CD4-positive, alpha-beta T cell treated with Interferon gamma for 1 hour (primary cell): ENCODE measurements at places on chromosomes 5 and 9.

GRCh38 chr5:54360089-54360488, 49.7 kb upstream of the ARL15 start:
- no peak for DNase-seq

- no peak for DNase-seq
Measured at GRCh38 chr5:68744206-68744605, 349.6 kb upstream of the SLC30A5 start.

DNA sequence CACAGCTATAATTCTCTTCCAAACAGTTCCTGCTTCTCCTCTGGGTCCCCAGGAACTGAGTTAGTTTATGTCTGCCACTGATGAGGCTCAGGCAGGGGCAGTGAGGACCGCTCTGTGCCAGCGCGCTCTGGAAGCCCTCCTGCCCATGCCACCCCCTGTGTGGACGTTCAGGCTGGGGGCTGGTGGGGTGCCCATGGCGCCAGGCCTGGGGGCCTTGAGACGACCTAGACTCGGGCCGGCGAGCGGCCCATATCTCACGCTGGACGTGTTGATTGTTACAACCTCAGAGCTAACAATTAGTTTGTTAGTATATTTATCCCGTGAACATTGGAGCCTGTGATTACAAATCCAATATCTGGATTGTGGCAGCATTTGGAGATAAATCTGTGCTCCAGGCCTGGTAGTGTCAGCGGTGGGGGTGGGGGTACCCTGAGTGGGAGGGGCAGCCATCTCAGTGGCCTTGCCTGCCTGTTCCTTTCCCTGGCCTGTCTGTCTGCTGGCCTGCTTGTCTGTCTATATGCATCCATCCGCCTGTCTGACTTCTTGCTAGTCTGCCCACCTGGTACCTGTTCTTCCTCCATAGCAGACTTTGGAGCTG, 256.5 kb upstream of the MVB12B start:
- DNase-seq = no peak

DNA sequence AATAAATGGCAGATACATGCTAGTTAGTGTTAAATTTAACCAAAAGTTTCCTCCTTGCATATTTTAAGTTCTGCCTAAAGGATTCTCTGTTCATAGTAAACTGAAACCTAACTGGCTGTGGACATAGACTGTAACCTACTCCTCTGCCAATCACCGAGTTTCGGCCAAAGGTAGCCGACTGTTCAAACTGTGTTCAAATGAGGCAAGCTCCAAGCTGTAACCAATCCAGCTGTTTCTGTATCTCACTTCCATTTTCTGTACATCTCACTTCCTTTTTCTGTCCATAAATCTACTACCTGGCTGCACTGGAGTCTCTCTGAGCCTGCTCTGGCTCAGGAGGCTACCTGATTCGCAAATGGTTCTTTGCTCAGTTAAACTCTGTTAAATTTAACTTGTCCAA, 44.1 kb downstream of the KCNV2 start:
- no peak for DNase-seq

DNA sequence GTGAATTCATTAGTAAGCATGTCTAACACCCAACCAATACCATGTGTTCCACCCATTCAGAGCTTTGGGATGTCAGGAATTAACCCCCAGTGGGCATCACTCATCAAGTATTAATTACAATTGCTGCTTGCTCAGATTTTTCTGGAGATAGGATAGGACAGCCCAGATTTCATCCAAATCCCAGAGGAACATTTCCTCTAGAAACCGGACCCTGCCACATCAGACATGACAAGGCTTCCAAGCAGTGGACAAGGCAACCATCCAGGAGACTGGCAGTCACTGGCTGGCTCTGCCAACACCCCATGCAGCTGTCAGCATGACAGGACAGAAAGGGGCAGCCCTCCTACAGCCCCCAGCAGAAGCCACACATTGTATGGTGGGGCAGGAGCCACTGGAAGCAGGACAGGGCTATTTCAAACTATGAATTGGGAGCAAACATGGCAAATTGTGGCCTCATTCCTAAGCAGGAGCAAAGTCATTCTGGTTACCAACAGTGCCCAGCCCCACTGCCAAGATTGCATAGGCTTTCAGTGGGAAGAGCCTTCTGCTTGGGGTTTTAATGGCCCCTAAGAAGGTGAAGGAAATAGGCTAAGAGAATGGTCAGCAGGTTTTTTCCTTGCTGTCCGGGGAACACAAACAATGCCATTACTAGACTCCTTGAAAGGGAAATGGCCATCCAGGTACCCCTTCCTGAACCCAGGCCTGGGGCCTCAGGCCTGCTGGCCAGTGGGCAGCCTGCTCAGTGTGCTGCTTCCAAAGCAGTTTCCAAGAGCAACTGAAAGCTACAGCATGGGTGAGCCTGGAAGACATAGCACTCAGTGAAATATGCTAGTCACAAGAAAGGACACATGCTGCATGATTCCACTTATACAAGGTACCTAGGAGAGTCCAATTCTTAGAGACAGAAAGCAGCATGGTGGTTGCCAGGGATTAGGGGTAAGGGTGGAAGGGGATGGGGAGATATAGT, 294.7 kb upstream of the SLC30A5 start:
- DNase-seq = no peak

- DNase-seq = no peak
Measured at GRCh38 chr9:38656896-38657295, 36.5 kb upstream of the ANKRD18A start.

DNA sequence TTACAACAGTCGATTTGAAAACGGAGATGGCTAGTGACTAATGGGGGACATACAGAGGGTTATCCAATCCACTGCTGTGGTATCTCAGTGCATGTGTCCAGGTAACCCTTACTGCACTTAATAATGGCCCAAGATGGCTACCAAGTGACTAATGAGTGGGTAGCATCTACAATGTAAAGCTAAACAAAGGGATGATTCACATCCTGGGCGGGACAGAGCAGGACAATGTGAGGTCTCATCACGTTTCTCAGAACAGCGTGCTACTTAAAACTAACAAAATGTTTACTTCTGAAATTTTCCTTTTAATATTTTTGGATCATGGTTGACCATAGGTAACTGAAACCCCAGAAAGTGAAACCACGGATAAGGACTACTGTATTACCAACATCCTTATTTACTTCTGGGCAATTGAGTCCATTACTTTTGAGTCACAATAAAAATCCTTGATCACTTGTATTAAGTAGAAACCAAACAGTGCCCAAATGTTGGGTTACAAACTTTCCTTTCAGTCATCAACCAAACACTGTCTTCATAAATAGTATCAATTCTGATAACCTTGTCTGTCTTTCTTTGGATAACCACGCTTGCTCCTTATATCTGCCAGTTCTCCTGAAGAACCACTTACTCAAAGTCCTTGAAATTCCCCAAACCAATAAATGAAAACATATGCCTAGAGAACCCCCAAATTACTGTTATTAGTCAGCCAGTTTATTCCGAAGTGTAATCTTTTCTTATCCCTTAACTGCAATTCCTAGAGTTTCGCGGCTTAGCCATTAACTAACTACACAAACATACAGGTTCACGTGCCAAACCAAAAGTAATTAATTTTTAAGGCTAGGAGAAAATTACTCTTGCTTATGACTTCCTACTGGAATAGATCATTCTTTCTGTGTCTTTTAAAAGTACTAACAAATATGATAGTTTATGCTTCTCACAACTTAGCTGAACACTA, 59.7 kb downstream of the ELL2 start:
- no peak for DNase-seq

DNA sequence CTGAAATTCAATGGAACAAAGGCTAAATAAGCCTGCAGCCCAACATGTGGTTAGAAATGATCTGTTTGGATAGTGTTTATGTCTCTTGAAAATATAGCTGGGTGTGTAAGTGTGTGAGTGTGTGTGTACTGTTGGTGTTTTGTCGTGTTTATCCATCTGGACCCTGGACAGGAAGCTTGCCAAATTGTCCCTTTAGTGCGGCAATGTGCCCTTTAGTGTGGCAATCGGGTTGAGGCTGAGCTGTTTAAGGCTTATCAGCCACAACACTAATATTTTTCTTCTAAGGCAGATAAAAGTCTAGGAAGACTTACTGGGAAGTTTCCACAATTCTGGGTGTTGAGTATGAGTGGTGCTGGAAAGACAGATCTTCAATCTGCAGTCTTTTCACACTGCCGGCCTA, 180.2 kb downstream of the YTHDC2 start:
- DNase-seq = no peak

- no peak for DNase-seq
Measured at GRCh38 chr5:132812781-132813598, at the start of gene SOWAHA. SOWAHA (plus strand) TSS chr5:132813302; CDS start chr5:132813622, 320 bp downstream.

- DNase-seq = peak; percentile 4
Measured at GRCh38 chr9:83583151-83584014, 39.6 kb upstream of the IDNK start.
